Ovary (tissue), 10 donors: ENCODE measurements at places on chromosomes 7 and 10. TPM values are rescaled to one million over a fixed set of nuclear protein-coding genes. Genes with fewer than 3 reads are reported as not detected.

DNA sequence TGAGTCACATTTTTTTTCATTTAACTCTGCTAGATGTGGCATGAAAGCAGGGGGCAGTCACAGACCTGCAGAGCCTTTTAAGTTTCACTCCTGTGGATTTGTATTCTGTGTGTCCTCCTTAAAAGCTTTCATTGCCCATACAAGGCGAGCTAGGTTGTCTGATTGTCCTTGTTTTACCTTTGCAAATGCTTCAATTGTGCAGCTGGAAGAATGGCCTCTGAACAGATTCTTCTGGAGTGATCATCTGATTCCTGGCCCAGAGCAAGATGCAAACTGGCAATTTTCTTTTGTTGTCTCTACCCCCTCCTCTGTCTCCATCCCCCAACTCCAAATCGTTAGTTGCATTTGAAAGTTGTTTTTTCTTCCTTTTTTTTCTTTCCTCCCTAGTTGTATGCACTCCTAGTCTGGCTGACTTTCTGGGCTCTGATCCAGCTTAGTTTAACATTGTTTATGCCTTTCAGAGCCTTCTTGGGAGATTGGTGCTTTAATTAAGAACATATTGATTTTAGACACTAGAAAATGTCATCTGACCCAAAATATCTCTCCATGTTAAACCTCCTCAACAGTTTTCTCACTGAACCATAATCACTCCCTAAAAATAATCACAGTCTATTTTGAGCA lies 150.2 kb downstream of the REEP3 start:
- no peak for DNase-seq

GRCh38 chr7:108623220-108623619 lies 53.5 kb downstream of the DNAJB9 start:
- no peak for DNase-seq

DNA sequence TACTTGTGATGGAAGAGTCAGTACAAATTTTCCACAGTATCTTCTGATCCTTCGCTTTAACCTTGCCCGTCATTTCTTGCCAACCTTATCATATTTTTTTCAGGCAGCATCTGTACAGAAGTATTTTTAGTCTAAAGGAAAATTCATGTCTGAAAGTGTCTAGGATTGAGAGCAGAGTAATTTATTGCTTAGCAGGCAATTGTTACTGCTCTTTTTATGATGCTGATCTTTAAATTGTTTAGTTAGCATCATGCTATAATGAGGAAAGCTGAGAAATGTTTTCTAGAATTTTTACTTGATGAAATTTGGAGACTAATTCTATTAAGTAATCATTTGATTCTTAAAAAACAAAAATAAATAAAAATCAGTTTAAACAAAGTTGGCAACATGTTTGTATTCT lies 20.6 kb downstream of the KAT6B start:
- DNase-seq, result no peak

DNA sequence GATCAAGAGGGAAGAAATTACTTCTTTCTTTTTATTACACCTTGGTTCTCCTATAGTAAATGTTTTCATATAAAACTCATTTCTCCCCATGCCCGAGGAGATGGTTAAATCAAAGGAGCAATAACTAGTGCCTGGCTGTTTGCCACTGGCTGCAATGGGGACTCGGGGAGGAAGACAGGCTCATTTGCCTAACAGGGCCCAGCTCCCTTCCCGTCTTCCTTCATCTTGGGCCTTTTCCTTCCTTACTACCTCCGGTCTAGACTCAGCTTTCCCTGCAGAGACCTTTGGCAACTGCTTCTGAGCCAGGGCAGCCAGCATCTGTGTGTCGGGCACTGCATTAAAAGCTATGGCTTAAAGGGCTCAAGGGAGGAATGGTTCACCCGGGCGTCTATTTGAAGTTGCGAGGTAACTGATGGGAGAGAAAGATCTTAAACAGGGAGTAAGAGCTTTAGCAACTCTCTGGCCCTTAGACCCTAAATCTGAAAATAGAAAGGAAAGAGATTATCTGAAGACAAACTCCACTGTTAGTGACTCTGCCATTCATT lies 63.5 kb downstream of the CALD1 start:
- no peak for DNase-seq

DNA sequence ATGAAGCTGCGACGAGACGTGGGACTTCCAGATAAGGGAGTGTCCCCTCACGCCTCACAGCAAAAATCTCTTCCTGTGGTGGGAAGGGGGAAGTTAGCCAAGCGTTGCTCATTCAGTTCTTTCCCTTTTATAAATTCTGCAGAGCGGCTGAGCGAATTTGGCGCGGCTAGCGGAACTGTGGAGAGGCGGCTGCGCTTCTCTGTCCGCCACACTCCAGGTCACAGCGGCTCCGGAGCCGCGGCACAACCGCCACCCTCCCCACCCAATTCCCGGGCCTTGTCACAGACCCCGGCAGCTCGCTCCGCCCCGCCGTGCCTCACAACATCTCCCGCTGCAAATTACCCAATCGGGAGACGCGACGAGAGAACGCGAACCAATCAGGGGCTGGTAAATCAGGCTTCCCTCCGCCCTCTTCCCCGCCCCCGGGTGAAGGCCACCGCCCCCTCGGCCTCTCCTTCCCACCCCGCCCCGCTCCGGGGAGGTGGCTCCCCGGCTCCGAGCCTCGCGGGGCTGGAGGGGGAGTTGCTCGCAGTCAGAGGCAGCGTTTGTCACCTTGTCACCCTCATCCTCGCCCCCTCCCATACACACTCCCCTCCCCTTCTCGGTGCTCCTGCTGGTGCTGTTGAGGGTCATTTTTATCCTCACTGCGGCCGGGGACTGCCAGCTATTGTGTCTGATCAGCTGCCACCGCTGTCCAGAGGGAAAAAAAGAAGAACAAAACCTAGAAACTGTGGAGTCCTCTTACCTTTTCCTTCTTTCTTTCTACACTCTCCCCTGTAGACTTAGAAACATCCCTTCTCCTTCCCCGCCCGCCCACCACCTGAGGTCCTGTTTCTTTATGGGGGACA lies 918 bp upstream of the ARHGAP21 start:
- peak; percentile 97 for DNase-seq

GRCh38 chr7:106755641-106756040 lies 94.7 kb upstream of the CCDC71L start:
- DNase-seq, result no peak

DNA sequence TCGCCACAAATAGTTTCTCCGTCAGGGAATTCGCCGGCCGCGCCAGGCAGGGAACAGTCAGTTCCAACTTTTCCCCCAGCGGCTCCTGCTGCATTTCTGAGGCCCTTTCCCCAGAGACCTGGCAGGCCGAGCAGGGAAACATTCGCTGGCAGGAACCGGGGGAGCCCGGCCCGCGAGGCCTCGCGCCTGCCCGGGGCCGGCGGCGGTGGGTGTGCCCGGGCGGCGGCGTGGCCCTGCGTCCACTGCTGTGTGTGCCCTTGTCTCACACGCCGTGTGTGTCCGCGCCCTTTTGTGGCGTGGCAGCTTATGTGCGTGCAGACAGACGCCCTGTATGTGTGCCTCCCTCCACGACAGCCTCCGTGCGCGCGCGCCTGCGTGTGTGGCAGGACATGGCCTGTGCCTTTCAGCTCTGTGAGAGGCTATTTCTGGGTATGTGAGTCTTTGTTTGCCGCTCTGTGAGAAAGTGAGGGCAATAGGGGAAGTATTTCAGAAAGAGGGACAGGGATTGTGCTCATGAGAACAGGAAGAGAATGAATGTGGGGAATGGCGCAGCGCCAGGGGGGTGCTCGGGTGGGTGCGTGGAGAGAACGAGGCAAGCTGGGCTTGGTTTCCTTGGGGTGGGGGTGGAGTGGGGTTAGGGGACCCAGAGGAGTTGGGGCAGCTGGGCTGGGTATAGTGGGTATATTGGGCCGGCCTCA lies 689 bp upstream of the SMARCD3 start:
- DNase-seq, result peak; percentile 79

- no peak for DNase-seq
These were observed 46.4 kb downstream of the CSTF2T start for GRCh38 chr10:51653025-51653424.

DNA sequence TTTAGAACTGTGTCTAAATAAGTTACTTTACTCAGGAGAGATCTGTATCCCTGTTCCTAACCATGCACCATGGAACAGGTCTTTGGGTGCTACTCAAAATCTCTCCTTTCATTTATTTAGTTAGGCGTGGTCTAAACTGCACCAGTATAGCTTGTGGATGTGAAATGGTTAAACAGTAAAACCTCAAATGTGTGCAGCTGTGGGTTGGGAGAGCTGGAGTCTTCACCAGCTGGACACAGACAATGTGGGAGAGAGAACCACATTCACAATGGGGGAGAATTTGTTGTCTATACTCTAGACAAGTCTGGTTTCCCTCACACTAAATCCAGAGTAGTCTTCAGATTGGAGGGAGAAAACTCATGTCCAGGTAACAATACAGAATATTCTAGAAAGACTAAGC lies 31.2 kb upstream of the IKZF1 start:
- DNase-seq, result no peak

GBX1 gene
- total RNA-seq, result not detected

CLRN3 gene
- total RNA-seq, result not detected

TMEM139 gene
- 10.8 TPM for total RNA-seq

PKD2L1 gene
- total RNA-seq, result not detected

CDNF gene
- total RNA-seq, result 4.4 TPM

SFRP5 gene
- 0.18 TPM for total RNA-seq

STK31 gene
- 0.47 TPM for total RNA-seq

SMKR1 gene
- total RNA-seq, result 1.2 TPM

SFRP4 gene
- 97.1 TPM for total RNA-seq

PCDH15 gene
- total RNA-seq, result 0.34 TPM

CREM gene
- 37.6 TPM for total RNA-seq
